ENCODE measurements at places on chromosomes 5 and 9. TPM values are rescaled to one million over a fixed set of nuclear protein-coding genes. Genes with fewer than 3 reads are reported as not detected.

The FSTL4 gene
- 0.17 TPM for total RNA-seq

The NAIP gene
- total RNA-seq: 3.3 TPM

The EIF4E1B gene
- not detected for total RNA-seq

The PCDHGA2 gene
- total RNA-seq: 0.86 TPM

The CFAP90 gene
- total RNA-seq: not detected

The LOX gene
- 40.6 TPM for total RNA-seq

The NR4A3 gene
- 0.76 TPM for total RNA-seq

The C5orf63 gene
- total RNA-seq: 1.8 TPM

The CDKN2A gene
- total RNA-seq: 2.5 TPM

The LVRN gene
- total RNA-seq: 0.22 TPM

The DDX4 gene
- total RNA-seq: not detected

The ANAPC2 gene
- 20.9 TPM for total RNA-seq

The CCL28 gene
- 2.4 TPM for total RNA-seq

The IFNB1 gene
- not detected for total RNA-seq

The SPINK7 gene
- total RNA-seq: not detected

The DAPK1 gene
- total RNA-seq: 31.8 TPM

The LCN2 gene
- total RNA-seq: not detected

The HTR1A gene
- total RNA-seq: not detected

The SLC23A1 gene
- total RNA-seq: not detected

The PCDHA1 gene
- under 0.01 TPM for total RNA-seq

The IRGM gene
- total RNA-seq: not detected

The MUSK gene
- total RNA-seq: not detected

The GRXCR2 gene
- total RNA-seq: not detected

The C1QTNF2 gene
- total RNA-seq: 0.11 TPM

The FOXD4L4 gene
- 0.09 TPM for total RNA-seq

The TMEFF1 gene
- 12.0 TPM for total RNA-seq

The C5orf15 gene
- total RNA-seq: 29.6 TPM

The EQTN gene
- total RNA-seq: 0.09 TPM

The PRUNE2 gene
- 19.4 TPM for total RNA-seq

The GRIN1 gene
- total RNA-seq: not detected

The MLANA gene
- total RNA-seq: not detected

The STING1 gene
- total RNA-seq: 33.7 TPM

The FGF1 gene
- total RNA-seq: 0.09 TPM

The C7 gene
- 0.09 TPM for total RNA-seq

The GMCL2 gene
- total RNA-seq: not detected

The ENTREP1 gene
- total RNA-seq: 7.6 TPM

The EPB41L4A gene
- total RNA-seq: 39.6 TPM

The SPINK4 gene
- total RNA-seq: not detected

The STK32A gene
- not detected for total RNA-seq

The CDX1 gene
- total RNA-seq: under 0.01 TPM

The BARX1 gene
- total RNA-seq: not detected

The TNC gene
- total RNA-seq: 0.09 TPM

The PCDH12 gene
- 18.7 TPM for total RNA-seq

The NPR3 gene
- 0.26 TPM for total RNA-seq

The TMC1 gene
- total RNA-seq: 0.22 TPM

The BTNL9 gene
- 0.11 TPM for total RNA-seq

The ANKRD18B gene
- under 0.01 TPM for total RNA-seq

The EHMT1 gene
- 43.2 TPM for total RNA-seq

The CDK5RAP2 gene
- total RNA-seq: 16.1 TPM
